ENCODE measurements at places on chromosomes 3 and 15. TPM values are rescaled to one million over a fixed set of nuclear protein-coding genes. Genes with fewer than 3 reads are reported as not detected.

GRCh38 chr3:76664816-76665215 lies 375.1 kb upstream of the ROBO2 start:
- no peak for DNase-seq
- H3K27me3 ChIP-seq, result no peaks in the 10 kb centered on the region
- no peak overlapping the region for H3K27ac ChIP-seq
- no peaks in the 10 kb centered on the region for H3K4me1 ChIP-seq

Gene UROC1
- not detected for polyA plus RNA-seq

GRCh38 chr3:65033576-65033975 lies 345.8 kb upstream of the ADAMTS9 start:
- H3K4me3 ChIP-seq, result no peak overlapping the region
- no peak overlapping the region for H3K27ac ChIP-seq
- no peaks in the 10 kb centered on the region for H3K36me3 ChIP-seq
- no peaks in the 10 kb centered on the region for H3K4me1 ChIP-seq
- no peaks in the 10 kb centered on the region for H3K27me3 ChIP-seq
- no peak for DNase-seq

Gene CLDN16
- 0.10 TPM for polyA plus RNA-seq

Gene ASB14
- not detected for polyA plus RNA-seq

- H3K27ac ChIP-seq, result no peak overlapping the region
- H3K4me1 ChIP-seq, result no peaks in the 10 kb centered on the region
- peak; percentile 9 for DNase-seq
- no peaks in the 10 kb centered on the region for H3K36me3 ChIP-seq
Observed at GRCh38 chr3:36648241-36649034, 115.9 kb downstream of the DCLK3 start.

- H3K4me3 ChIP-seq, result no peak overlapping the region
- H3K27me3 ChIP-seq, result no peaks in the 10 kb centered on the region
- DNase-seq, result no peak
- H3K27ac ChIP-seq, result no peak overlapping the region
- peaks cover 19% of the 10 kb centered on the region for H3K36me3 ChIP-seq
Observed at GRCh38 chr15:68188647-68189046, 16.5 kb downstream of the CALML4 start.

DNA sequence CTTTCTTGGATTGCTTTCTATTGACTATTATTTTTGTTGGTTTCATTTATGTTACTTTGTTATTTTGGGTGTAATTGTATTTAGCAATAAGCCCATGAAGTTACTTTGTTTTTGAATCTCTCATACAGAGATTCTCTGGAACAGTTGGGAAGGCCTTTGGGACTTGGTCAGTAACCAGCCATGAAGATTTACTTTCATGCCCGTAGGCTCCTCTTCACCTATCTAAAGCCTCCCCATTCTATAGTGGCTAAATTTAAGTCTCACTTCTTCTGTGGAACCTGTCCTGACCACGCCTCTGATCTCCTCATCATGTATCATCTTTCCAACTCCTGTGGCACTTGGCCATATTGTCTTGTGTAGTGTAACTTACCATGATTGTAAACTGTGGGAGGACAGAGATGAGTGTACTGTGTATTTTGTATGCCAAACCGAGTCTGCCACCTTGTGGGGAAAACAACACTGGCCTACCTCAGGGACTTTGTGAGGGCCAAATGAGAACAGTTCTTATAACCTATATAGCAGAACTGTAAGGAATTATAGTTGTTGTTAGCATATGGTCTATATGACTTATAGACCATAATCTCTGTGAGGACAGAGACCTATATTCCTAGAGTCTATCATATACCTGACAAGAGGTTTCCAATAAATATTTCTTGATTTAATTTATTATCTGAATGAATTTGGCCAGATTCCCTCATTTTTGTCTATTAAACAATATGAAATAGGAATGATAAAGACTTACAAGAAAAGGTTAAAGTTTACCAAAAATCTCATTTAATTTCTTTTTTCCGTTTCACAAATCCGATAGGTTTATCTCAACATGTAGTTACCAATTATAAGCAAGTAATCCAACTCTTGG lies 75.0 kb downstream of the STARD9 start:
- H3K36me3 ChIP-seq, result no peaks in the 10 kb centered on the region
- H3K4me3 ChIP-seq, result no peak overlapping the region
- peak; percentile 91 for DNase-seq
- no peak overlapping the region for H3K27ac ChIP-seq
- peaks cover 9% of the 10 kb centered on the region for H3K4me1 ChIP-seq

Gene C3orf70
- polyA plus RNA-seq, result 0.92 TPM

DNA sequence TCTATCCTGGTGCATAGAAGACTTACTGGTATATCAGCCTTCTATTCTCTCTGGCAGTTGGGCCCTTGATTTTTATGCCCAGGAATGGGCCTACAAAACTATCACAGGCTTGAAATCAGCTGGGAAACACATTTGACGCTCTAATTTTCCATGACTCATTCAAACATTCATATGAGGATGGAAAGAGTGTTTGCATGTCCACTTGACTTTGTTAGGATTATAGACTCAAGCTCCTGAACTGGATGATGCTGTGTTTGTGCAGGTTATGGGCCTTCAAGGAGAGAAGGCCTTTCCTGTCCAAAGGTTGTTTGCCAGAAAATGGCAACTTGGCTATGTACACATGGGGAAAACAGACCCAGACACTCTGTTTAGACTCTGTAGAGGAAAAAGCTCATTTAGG lies 219.9 kb downstream of the GAP43 start:
- no peak overlapping the region for H3K27ac ChIP-seq
- H3K4me3 ChIP-seq, result no peak overlapping the region
- no peaks in the 10 kb centered on the region for H3K36me3 ChIP-seq
- H3K4me1 ChIP-seq, result no peaks in the 10 kb centered on the region

Gene ITIH4
- 16.2 TPM for polyA plus RNA-seq

DNA sequence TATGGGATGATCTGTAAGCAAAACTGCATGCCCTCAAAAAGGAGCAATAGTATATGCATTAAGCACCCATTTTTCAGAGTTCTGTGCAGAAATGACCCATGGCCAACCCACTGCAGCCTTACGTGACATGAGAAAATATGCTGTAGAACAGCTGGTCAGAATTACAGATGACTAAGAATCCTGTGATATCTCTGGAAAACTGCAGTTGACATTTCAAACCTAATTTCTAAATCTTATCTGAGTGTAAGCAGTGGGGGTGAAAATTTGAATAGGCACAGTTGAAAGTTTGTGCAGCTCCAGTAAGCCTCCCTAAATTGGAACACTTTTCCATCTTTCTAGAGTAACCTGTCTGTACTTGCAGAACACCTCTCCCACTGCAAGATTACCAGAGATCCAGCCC lies 28.7 kb upstream of the COL6A6 start:
- no peaks in the 10 kb centered on the region for H3K27me3 ChIP-seq
- no peak for DNase-seq
- no peaks in the 10 kb centered on the region for H3K4me1 ChIP-seq
- no peak overlapping the region for H3K4me3 ChIP-seq
- H3K36me3 ChIP-seq, result no peaks in the 10 kb centered on the region

GRCh38 chr3:104846270-104846669 lies 520.4 kb upstream of the ALCAM start:
- H3K4me3 ChIP-seq, result no peak overlapping the region
- no peak for DNase-seq
- H3K36me3 ChIP-seq, result no peaks in the 10 kb centered on the region
- H3K27me3 ChIP-seq, result no peaks in the 10 kb centered on the region

Data from stomach (tissue), 19 donors.